Fibroblast of skin of back (primary cell): ENCODE measurements at places on chromosomes 1 and 21.

DNA sequence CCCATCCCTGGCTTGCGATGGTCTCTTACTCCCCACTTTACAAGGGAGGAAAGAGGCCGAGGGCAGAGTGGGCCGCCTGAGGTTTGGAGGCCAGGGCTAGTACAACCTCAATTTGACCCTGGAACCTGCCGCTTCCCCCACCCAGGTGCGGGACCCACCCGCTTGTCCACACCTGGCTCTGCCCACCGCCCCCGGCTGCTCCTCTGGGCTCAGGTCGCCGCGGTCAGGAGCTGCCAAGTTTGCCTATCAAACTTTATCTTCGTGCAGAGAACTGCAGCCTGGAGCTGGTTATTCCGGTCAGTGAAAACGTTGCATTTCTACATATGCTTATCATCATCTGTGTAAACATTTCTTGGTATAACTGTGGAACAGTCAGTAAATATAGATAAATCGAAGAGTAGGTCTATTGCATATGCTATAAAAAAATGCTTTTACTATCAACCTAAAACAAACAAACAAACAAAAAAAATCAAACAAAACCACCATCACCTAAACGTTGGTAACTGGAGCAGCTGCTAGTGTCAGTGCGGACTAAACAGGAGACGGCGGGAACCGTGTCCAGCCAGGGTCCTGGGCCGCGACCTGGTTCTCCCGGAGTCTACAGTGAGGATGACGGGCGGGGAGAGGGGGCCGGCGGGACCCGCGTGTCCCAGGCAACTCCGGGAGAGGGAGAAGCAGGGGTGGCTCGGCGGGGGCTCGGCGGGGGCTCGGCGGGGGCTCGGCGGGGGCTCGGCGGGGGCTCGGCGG lies 906 bp upstream of the ADARB1 start:
- DNase-seq, result no peak

- DNase-seq, result peak; percentile 74
Observed at GRCh38 chr1:213284626-213285025, 233.6 kb downstream of the RPS6KC1 start.

DNA sequence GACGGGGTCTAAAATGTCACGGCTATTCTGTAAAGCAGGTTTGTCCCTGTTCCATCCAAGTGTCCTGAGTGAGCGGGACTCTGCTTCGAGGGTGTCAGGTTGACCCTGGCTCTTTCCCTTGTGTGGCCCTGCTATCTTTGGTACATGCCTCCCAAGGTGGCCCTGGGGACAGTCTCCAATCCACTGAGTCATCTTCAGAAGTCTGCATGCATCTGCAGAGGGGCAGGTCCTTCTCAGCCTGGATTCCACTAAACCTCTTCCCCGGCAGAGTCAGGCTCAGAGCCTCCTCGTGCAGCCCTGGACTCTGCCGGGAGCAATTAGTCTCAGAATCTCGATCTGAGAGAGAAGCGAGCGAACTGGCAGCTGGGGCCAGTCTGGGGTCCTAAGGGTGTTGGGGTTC lies 50.1 kb upstream of the KCNJ15 start:
- DNase-seq, result peak; percentile 73

- DNase-seq, result no peak
Observed at GRCh38 chr1:223224465-223224864, 81.4 kb upstream of the TLR5 start.

GRCh38 chr1:69494221-69494620 lies 73.5 kb upstream of the LRRC7 start:
- DNase-seq, result no peak

GRCh38 chr21:36542312-36543101 lies 62.6 kb upstream of the CLDN14 start:
- no peak for DNase-seq

- no peak for DNase-seq
Observed at GRCh38 chr1:206776229-206776628, 3.9 kb upstream of the IL10 start.
